Stimulated activated CD4-positive, alpha-beta T cell treated with anti-CD3 and anti-CD28 coated beads, Interleukin-15, amount 100 ng/mL, for 1 hour (primary cell): ENCODE measurements at places on chromosomes 3 and 15.

DNA sequence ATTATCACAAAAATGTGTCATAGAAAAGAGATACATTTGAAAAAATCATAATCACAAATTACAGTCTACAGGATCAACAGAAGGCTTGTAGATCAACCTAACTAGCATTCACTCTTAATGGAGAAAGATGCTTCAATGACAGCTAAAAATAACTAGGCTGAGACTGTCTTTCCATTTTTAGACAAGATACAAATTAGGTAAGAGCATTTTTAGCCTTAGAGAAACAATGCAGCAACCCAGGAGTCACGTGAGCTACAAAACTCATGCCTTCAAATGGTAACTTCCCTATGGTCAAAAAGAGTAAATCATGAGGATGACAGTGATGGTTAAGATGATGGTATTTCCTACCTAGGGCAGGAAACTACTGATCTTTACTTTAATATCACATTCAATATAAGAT is 415.4 kb downstream of the MAGI1 start:
- DNase-seq: no peak

DNA sequence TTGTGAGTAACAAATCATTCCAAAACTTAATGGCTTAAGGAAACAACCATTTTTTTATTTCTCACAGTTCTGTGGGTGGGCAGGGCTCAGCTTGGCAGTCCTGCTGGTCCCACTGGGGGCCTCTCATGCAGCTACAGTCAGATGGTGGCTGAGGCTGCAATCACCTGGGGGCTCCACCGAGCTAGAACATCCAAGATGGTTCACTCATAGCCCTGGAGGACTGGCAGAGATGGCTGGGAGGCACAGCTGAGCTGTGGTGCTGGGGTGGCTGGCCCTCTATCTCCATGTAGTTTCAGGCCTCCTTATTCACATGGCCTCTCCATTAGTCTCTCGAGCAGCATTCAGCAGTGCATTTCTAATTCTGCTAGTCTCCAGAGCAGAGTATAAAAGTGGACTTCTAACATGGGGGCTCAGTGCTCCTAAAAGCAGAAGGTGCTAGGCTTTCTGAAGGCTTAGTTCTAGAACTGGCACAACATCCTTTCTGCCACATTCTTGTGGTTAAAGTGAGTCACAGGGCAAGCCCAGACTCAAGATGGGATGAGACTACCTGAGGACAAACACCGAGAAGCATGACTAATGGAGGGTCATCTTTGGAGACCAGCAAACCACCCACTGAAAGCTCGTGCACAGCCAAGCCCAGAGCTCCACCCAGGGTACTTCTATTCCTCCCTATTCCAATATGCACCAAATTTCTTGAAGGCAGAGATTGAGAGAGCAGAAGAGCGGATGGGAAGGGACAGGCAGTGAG is 6.3 kb downstream of the CAV3 start:
- DNase-seq: no peak

GRCh38 chr3:172052405-172052804 is 13.0 kb downstream of the FNDC3B start:
- DNase-seq: no peak

DNA sequence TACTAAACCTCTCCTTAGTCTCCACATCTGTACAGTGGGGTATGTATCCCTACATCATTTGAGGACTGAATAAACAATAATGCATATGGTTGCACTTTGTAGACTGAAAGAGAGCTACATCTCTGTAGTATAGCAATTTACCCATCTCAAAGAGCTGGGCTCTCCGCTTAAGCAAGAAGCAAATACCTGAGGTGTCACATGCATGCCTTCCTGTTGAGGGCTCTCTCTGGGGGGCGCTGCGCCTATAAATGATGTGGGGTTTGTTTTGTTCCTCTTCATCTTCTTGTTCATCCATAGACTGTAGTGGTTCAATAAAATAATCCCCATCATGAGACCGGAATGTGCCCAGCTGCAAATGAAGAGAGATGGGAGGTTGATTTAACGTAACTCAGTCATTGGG is 6.8 kb downstream of the ADAMTS9 start:
- no peak for DNase-seq

GRCh38 chr3:42653560-42654330 is at the start of gene ZBTB47:
TSS of gene ZBTB47 (plus strand) at chr3:42653697. CDS start at chr3:42658356, 4,659 bp downstream.
- no peak for DNase-seq

GRCh38 chr3:14441240-14441919 is 39.0 kb downstream of the SLC6A6 start:
- DNase-seq: no peak

- no peak for DNase-seq
Measured at GRCh38 chr3:139427283-139428060, 38.0 kb upstream of the COPB2 start.

DNA sequence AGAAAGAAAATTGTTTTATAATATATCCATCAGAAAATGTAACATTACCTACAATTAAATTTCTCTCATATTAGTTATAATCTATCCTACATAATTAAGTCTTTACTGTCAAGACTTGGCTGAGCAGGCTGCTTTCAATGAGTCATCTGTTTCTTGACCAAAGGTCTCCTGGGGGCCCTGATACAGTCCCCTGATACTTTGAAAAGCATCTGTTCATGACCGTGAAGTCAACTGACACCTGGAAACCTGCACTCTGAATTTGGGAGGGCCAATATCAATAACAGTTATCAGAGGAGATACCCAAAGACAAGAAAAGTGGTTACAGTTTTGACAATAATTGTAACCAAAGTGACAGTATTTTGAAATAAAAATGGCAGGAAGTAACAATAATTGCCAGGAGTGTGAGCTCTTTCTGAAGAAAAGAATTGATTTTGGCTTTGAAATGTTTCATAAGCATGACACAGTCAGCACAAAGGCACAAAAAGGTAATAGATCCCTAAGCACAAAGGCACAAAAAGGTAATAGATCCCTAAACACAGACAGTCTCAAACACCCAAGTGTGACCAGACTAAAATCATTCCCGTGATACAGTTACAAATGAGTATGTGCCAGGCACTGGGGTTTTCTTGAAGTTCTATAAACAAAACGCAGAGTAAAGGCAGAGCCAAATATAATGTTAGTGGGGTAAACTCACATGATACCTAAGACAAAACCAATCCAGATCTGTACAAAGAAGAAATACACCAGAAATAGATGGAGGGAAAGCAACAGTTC is 260.7 kb downstream of the PLOD2 start:
- no peak for DNase-seq

GRCh38 chr3:127706312-127706711 is 33.6 kb downstream of the ABTB1 start:
- no peak for DNase-seq

- no peak for DNase-seq
Measured at GRCh38 chr3:64911138-64911537, 223.3 kb upstream of the ADAMTS9 start.

DNA sequence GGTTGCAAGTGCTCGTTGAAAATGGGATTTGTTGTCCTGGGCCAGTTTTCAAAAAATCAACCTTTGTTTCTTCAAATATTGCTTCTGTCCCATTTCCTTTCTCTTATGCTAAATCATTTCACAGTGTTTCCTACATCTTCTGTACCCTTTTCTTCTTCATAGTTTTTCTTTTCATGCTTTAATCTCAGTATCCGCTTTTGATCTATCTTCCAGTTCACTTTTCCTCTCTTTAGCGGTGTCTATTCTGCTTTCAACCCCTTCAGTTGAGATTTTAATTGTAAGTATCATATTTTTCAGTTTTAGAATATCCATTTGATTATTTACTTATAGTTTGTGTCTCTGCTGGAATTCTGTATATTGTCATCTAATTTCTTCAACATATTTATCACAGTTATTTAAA is 311.7 kb upstream of the TPM1 start:
- DNase-seq: no peak

- no peak for DNase-seq
Measured at GRCh38 chr3:128482175-128482574, 10.8 kb downstream of the GATA2 start.

GRCh38 chr3:107382631-107383030 is 5.4 kb downstream of the CCDC54 start:
- DNase-seq: no peak

- DNase-seq: no peak
Measured at GRCh38 chr3:126903521-126903920, 79.4 kb upstream of the PLXNA1 start.

- DNase-seq: no peak
Measured at GRCh38 chr3:120708408-120708807, 26.4 kb upstream of the HGD start.

DNA sequence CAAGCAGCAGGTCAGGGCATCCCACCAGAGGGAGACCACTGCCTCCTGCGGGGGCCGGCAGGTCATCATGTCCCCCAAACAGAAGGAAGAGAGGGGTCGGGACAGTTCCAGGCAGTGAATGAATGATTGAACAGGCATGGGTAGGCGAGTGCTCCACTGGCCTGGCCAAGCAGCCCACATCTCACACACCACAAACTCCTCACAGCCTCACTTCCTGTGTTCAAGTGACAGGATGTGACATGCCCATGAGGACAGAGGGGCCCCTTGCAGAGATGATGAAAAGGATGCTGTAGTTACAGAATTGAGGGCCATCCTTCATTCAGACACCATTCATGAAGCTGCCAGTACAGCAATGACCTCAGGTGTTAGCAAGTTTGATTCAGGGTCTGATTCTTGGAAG is 3.7 kb downstream of the IQSEC1 start:
- no peak for DNase-seq

DNA sequence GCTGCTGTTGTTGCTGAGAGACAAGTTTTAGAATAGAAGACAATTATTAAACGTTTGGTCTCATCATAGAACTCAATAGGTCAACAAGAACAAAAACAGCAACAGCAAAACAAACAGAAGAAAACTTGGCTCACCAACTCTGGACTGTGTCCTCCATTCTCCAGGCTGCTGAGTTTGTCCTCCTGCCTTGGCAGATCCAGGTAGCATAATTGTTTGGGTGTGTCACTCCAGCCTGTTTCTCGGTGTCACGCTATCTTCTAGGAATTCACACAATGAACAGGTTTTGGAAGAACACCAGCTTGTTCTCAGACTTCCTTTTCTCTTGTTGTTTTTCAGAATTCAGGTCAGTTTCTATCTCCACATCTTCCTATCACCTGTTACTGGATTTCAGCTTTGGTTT is 34.7 kb downstream of the ARRDC4 start:
- DNase-seq: no peak

- DNase-seq: no peak
Measured at GRCh38 chr3:194396859-194397756, 2.0 kb downstream of the GP5 start.

DNA sequence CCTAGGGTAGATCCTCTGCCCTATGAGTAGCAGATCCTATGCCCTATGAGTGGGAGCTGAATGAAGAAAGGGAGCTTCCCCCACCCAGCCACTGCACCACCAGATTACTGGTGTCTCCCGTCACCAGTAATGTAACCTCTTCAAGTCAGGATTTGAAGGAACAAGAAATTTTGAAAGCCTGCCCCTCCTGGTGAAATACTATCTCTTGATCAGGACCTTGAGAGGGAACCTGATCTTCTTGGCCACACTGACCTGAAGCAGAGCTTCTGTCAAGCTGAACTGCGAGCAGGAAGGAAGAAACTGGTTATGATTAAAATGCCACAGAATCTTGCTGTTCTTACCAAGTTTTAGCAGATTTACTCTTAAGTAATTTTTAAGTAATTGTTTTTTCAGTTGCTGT is 62.8 kb downstream of the RSL24D1 start:
- DNase-seq: no peak

- DNase-seq: no peak
Measured at GRCh38 chr15:68224546-68225250, 4.8 kb downstream of the CLN6 start.

DNA sequence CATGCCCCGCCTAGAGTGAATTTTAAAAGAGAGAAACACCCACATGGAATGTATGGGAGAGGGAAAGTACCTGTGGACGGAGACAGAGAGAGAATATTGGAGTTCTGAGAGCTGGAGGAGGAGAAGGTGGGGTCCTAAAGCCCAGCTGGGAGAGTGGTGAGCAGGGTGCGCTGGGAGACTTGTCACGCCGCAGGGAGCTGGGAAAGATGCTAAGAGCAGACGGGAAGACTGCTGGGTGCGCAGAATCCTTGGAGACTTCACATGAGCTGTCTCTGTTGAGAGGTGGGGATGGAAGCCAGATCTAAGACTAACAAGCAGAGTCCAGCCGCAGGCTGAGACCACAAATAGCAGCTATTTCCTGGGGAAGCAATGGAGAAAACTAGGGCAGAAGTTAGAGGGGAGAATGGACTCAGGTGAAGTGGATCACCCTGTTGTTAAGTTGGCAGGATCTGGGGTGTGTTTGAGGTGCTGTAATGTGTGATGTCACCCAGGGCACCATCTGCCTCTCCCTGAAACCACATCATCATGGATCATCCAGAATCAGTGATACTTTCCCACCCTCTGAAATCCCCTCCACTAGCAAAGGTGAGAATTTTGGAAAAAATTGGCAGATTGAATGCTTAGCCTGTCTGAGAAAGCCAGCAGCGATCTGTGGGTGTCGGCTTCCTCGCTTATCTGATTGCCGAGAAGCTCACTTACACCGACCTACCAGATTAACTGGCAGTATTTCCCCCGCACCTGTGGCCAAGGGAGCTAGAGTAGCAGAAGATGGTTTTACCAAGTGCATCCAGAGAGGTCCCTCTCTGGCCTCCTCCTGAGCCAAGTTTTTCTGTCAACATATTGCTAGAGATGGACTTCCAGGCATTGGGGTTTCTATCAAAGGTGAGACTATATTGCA is 174.8 kb upstream of the BHLHE40 start:
- no peak for DNase-seq

- DNase-seq: no peak
Measured at GRCh38 chr3:45906681-45907407, 20.5 kb downstream of the CCR9 start.

- no peak for DNase-seq
Measured at GRCh38 chr15:85494048-85494777, 113.8 kb downstream of the AKAP13 start.

DNA sequence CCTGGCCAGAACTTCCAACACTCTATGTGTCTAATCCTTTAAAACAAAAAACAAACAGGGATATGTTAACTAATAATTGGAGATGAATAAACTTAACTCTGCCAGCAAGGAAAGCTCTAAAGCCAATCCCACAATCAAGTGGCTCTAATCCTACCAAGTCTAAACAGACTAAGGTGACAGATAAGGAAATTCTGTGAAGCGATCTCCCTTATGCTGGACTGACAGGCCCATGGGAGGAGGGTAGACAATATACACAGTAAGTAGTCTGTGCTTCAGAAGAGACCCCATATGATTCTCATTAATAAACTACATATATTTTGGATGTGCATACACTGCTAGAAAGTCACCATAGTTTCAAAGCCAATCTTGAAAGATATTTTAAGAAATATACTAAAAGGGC is 10.1 kb downstream of the VPS13C start:
- no peak for DNase-seq

GRCh38 chr3:151330899-151331298 is 1.6 kb upstream of the P2RY13 start:
- no peak for DNase-seq

GRCh38 chr3:193214445-193214844 is 26.6 kb upstream of the PLAAT1 start:
- DNase-seq: no peak

DNA sequence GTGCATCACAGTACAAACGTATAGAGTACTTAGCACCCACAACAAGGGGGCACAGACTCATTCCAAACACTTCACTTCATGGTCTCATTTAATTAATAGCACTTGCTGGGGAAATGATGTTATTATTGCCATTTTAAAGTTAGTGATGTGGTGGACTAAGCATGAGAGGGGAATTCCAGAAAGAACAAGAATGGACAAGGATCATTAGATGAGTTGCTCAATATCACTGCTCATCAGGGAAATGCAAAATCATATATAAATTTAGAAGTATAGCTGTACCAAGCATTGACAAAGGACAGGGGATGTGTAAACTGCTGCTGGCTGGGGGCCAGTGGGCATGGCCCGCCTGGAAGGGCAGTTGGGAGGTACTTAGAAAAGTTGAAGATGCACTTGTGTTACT is 14.6 kb downstream of the PRR20G start:
- no peak for DNase-seq

GRCh38 chr3:8760091-8760490 is 9.3 kb downstream of the OXTR start:
- no peak for DNase-seq
